ENCODE measurements at places on chromosomes 2 and 18.

- no peak for DNase-seq
Observed at GRCh38 chr2:84527137-84528129, 11.1 kb downstream of the DNAH6 start.

GRCh38 chr2:11639503-11639902, 30.5 kb downstream of the NTSR2 start:
- DNase-seq: no peak

DNA sequence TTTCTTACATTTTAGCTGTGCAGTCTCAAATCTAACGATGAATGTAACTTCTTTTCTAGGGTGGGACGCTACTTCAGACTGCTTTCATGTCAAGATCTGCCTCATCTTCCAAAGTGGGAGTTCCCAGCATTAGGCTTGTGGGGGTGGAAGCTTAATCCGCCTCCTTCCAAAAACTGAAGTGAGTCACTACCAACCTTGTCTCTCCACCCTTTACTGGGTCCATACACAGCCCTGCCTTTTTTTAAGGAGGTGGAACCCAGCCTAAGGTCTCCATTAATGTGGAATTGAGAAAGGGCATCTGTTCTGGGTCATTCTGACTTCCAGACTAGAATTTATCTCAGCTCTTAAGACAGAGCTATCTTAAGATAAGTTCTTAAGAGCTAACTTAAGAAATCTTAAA, 42.0 kb upstream of the NFE2L2 start:
- DNase-seq: no peak

- DNase-seq: no peak
Observed at GRCh38 chr2:160650196-160651118, 156.8 kb upstream of the RBMS1 start.

DNA sequence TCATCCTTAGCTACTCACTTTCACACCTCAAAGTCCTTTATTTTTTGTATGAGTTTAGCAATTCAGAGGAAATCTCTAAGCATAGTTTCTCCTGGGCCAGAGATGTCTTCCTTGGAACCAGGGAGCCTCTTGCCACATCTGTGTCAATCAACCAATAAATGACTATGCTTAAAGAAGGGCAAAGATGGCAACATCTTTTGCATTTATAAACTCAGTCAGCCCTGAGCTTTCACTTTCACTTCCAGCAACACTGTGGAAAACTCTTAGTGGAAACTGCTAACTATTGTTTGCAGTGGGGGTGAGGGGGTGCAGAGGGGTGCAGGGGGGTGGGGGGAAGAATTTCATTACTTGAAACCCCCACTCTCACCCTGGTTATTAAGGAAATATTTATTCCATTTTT, 3.4 kb downstream of the ACVR1C start:
- DNase-seq: no peak

DNA sequence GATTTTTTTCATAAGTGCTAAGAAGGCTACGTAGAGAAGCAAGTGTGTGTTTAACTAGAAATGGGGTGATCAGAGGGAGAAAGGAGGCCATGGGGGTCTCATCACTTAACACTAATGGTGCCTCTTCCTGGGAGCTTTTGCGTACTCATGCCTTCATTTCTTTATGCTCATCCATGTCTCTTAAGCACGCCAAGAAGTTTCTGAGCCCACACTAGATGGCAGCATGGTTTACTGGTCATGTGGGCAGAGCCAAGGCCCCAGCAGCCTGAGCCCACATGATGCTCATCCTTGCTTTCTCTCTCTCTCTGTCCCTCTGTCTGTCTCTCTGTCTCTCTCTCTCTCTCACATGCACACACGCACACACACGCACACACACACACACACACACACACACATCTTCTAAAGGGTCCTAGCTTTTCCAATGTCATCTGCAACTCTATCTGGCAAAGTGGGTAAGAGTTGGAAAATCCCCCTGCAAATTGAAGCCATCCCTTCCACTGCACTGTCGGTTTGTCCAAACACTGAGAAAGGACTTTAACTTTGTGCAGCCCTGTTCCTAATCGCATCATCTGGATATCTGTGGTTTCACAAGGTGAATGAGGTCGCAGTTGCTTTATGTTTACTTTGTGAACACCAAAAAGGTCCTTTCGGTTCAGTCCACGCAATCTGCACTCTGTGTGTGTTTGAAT, 137.1 kb upstream of the CCDC68 start:
- no peak for DNase-seq

GRCh38 chr2:96656540-96656939, 14.0 kb downstream of the FER1L5 start:
- no peak for DNase-seq

DNA sequence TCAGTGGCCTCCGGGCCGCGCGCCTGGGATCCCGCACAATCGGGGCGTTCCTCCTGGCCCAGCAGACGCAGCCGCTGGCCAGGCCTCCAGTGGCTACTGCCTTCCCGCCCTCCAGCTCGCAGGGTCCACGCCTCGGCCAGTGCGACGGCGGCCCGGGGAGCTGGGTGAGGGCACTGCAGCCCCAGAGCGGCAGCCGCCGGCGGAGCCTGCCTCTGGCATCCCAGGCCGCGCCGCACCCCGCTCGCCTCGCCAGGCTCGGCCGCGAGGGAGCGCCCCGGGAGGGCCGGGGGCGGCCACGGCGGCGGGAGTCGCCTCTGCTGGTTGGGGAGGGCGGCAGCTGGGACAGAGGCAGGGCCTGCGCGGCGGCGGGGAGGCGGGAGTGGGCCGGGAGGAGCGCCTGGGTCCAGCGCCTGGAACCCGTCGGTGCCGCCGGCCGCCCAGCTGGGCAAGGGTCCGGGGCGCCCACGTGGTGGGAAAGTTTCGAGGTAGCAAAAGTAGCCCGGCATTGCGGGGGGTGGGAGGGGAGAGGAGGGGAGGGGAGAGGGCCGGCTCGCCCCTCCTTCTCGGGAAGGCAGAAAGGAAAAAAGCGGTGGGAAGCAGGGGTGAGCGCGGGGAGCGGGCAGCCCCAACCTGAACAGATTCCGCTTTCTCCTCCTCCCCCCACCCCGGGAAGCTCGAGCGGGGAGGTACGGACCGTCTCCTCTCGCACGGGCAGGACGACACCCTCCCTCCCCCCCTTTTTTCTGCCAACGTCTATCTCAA, 1.5 kb upstream of the INHBB start:
- no peak for DNase-seq

DNA sequence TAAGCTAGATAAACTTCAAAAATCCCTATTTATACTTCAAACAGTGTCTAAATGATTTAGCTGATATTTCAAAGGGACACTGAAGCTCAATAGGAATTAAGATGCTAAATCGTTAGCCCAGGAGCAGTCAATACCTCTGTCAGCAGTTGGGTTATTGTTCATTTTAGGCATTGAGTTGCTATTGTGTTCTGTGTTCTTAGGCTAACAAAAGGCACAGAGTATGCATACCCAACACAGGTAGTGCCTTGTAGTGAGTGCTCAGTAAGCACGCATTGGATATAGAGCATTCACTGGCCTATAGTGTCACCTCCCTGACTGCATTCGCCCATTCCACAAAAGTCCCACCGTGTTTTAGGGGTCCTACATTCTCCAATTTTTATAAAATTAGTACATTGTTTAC, 152.3 kb downstream of the PIK3C3 start:
- no peak for DNase-seq

DNA sequence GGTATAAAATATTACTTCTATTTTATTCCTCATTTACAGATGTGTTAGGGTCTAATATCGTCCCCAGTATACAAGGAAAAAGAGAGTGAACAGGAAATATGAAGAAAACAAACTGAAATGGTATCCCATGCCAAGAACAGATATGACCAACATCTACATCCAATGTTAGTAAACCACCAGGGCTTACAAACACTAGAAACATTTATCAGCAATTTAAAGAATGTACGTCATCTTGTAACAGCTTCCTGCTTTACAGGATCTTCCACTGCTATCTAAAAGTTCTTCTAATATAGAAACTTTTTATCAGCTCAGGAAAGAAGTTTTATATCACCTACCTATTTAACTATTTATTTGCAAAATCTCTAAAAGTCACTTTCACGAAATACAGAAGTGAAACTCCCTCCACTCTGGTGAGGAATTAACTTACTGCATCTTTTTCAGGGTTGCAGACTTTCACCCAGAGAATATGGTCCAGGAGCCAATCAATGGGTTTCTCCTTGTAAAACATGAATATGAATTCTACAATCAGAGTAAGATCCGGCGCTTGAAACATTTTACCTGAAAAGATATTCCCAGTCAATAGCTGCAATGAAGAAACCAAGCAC, 35.2 kb downstream of the UNC50 start:
- DNase-seq: no peak

- DNase-seq: no peak
Observed at GRCh38 chr18:10291568-10291981, 162.9 kb upstream of the APCDD1 start.

DNA sequence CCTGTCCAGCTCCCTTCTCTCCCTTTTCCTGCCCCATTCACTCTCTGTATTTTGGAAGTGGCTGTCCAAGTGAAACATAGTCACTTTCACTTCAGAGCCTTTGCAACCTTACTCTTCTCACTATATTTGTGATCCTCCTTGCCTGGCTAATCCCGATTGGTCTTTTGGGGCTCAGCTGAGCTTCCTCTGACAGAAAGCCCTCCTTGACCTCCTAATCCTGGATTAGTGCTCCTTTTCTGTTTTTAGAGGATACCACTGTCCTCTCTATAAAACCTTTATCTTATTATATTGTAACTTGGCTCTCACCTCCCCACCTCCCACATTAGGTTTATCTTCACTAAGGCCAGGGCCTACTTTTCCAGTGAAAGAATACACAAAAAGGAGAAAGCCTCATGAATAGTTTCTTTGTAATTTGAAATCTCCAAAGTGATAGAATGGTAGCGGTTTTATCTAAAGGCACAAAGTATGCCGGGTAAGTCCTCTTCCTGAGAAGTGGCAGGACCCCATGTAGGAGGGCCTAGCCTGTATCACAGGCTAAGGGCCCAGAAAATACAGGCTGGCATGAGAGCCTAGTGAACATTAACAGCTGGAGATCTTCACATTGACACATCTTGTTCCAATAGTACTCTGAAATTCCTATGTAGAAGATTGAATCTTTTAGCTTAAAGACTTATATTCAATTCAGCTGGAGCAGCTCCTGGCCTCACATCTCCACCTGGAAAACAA, 83.1 kb upstream of the GAREM1 start:
- no peak for DNase-seq

- no peak for DNase-seq
Observed at GRCh38 chr2:56088411-56088810, 95.4 kb upstream of the CCDC85A start.

- no peak for DNase-seq
Observed at GRCh38 chr18:77108821-77109647, 23.5 kb downstream of the MBP start.

GRCh38 chr18:2199060-2199459, 372.2 kb downstream of the METTL4 start:
- no peak for DNase-seq

- DNase-seq: no peak
Observed at GRCh38 chr2:240637116-240637900, 12.0 kb downstream of the GPR35 start.

DNA sequence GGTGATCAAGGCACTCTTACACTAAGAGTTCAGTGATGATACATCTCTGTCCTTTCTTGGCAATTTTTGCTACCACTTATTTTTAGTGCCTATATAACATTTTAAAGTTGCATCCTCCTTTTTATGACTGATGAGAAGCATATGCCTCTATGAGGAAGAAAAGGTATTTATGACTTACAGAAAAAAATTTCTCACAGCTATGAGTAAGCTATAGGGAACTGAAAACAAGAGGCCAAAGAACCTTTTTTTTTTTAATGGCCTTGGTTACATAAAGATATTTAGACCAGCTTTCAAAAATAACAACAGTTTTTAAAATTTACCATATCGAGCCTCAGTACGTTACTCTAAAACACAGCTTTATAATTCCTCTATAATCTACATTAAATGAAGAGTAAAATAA, 21.3 kb downstream of the MBD5 start:
- DNase-seq: no peak

DNA sequence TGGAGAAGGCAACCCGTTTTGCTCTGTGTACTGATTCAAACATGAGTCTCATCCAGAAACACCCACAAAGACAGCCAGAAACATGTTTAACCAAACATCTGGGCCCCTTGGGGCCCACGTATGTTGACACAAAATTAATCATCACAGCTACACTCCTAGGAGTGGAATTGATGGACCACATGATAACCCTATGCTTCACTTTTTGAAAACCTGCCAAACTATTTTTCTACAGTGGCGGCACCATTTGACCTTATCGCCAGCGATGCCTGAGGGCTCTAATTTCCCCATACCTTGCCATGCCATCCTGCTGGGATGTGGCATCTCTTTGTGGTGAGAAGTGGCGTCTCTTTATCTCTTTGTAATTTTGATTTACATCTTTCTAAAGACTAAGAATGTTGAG, 38.5 kb downstream of the PSMG2 start:
- no peak for DNase-seq

- no peak for DNase-seq
Observed at GRCh38 chr2:134073023-134073422, 180.8 kb upstream of the MGAT5 start.

- no peak for DNase-seq
Observed at GRCh38 chr2:178689808-178690207, 117.4 kb downstream of the TTN start.

GRCh38 chr2:232113821-232114220, 152.3 kb downstream of the DIS3L2 start:
- DNase-seq: no peak

DNA sequence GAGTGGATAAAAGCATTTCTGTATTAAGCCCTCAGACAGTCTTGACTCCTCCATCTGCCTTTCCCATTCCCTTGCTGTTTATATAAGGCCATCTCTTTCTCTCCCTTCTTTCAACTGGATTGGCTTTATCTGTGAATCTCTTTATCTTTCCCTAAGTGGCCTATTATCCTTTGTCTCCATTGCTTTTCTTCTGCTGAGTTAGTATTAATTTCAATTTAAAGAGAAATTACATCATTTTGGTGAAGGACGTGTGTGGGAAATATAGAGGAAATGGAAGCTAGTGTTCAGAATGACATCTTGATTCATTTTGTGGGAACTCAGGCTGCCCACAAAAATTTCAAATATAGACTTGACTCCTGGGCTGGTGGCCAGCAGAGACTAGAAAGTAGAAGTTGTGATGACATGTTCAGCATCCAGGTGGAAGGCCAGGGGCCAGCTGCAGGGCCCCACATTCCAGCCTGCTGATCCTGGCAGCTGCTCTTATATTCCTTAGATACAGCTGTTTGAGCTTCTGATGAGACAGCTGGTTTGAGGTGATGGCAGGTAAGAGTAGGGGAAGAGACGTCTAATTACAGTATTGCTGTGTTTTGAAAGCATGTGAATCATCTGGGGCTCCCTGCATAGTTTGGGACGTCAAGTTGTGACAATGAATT, 52.3 kb downstream of the DIS3L2 start:
- no peak for DNase-seq

- DNase-seq: peak; percentile 38
Observed at GRCh38 chr2:61426267-61426897, 44.5 kb downstream of the USP34 start.

DNA sequence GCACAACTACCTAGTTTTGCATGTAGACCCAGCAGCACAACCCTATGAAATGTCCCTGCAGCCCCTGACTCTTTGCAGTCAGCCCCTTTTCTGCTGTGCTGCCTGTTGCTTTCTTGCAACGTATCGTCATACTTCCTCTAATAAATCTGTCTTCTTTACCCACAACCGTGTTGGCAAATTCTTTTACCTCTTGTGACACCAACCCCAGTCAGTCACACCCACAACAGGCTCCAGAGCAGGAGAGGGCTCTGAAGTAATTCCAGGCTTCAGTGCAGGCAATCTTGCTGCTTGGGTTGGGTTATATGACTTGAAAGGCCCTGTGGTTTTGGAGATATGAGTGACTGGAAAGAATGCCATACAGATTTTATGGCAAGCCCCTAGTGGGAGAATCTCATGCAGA, 79.1 kb upstream of the KCNH7 start:
- DNase-seq: no peak

GRCh38 chr2:68827666-68828065, 43.5 kb downstream of the BMP10 start:
- no peak for DNase-seq

Data from stimulated activated CD8-positive, alpha-beta memory T cell treated with anti-CD3 and anti-CD28 coated beads, Interleukin-4, amount 100 ng/mL, for 4 hours (primary cell).